Fibroblast of skin of right biceps (primary cell): ENCODE measurements at places on chromosomes 4 and X.
A peak's percentile ranks its signal among the peaks of the same experiment; 100 is the strongest.

DNA sequence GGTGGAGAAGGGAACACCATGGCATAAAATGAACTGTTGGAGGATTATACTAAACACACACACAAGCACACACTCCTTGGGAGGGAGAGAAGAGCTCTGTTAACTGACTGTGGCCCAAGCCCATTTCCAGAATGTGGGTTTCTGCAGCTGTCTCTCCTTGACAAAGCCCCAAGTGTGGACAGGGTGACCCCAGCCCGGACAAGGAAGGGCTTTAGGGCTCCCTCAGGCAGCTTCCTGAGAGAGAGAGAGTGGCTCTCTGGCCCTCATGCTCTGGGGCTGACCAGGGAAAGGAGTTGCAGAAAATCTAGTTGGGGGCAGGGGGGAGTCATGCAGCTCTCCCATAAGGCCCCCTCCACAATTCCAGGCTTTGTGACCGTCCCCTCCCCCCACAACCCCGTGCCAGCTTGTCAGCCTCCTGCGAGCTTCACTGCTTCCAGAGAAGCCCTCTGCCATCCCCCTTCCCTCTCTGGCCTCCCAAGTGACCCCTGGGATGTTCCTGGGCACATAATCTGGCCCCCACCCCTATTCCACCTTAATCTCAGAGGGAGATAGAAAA is 590 bp downstream of the ARHGEF9 start:
- DNase-seq, result no peak

GRCh38 chr4:184359888-184360287 is 114.5 kb downstream of the IRF2 start:
- DNase-seq, result peak; percentile 31

DNA sequence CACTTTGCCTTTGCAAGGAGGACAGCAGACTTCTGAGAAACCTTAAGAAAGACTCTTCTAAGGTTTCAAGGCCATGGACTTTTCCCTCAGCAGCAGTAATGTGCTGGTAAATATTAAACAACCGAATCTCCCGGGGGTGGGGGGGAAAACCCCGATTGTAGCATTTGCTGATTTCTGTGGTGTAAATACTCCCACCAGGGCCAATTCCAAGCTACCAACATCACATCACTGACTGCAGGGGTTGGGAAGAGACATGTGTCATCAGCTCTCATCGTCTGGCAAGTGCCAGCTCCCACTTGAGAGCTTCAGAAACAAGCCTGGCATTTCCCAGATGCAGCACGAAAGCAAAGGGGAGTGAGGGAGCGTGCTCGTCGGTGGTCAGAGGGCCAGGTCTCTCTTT is 101.2 kb downstream of the BCOR start:
- no peak for DNase-seq

DNA sequence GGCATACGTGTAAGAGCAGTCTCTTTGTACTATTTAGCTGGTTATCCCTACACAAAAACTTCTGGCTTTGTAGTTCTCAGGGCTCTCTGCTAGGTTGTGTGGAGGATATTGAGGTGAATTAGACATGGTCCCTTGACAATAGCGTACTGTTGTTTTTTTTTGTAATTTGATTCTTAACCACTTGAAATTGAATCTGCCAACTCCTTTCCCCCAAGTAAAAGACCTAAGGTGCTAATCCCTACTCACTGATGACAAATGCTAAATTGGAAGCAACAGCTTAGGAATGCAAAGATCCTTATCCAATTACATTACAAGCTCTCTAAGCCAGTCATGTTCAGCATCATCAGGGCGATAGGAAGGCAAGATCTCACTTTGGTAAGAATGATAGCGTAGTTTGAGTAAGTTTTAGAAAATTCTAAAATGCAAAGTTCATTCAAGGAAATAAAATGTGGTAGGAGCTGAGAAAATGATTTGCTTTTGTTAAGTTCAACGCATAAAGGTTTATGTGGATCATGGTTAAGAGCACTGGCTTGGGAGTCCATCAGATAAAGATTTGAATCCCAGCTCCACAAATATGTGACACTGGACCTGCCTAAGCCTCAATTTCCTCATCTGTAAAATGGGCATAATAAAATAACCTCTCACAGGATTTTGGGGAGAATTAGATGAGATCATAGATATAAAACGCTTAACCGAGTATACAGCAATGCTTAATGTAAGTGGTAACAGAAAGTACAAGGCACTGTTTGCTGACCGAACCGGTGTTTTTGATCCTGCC is 39.3 kb downstream of the DOCK11 start:
- DNase-seq, result peak; percentile 78

GRCh38 chr4:35539404-35540055 is 704.8 kb downstream of the ARAP2 start:
- no peak for DNase-seq

DNA sequence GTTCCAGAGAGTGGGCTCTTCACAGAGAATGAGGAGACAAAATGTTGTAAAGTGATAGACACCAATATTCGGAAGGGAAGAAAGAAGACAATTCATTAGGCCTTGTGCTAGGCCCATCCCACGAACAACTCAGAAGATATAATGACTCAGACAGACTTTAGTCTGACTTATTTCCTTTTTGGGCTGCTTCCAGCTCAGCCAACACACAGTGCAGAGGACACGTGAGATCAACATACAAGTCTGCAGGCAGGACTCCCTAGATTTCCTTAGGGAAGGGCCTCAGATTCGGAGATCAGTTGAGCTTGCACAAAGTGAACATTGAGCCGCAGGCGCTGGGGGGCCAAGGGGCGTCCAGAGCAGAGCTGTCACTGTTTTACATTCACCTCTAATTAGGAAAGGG is 290.7 kb upstream of the TENM3 start:
- peak; percentile 98 for DNase-seq

DNA sequence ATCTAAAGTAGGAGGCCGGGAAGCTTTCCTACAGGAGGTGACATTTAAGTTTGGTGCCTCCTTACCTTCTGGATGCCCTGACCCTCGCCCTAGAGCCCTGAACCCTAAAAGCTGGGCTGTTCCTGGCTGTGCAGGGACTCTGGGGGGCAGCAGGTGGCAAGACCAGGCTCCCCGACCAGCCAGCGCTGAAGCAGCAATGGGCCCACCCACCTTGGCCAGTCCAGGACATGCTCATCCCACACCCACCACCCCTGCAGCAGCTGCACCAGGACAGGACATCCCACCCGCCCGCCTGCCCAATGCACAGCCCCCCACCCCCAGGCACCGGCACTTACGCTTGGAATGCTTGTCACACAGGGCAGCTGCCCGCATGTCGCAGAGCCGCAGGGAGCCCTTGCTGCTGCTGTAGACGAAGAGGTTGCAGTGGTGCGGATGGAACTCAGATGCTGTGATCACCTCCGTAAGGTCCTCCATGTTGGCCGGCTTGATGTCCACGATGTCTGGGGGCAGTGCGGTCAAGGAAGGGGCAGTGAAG is 77.9 kb downstream of the WFS1 start:
- no peak for DNase-seq

DNA sequence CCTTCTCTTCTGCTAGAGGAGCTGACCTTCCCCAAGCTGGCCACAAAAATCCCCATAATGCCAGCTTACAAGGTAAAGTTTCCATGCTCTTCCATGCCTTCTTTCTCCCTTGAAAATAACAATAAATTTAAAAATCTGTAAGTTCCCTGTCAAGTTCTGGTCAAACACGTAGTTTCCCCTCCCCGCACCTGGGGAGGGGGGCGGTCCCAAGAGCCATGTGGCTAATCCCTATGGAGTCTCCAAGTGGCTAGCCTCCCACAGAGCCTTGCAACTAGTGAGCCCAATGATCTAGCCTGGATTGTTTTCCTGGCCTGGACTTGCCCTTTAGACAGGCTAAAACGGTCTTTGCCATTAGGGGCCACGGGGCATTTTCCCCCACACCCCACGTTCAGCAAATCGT is 2.1 kb upstream of the NRK start:
- no peak for DNase-seq

GRCh38 chr4:104743215-104743653 is 248.5 kb upstream of the CXXC4 start:
- no peak for DNase-seq

DNA sequence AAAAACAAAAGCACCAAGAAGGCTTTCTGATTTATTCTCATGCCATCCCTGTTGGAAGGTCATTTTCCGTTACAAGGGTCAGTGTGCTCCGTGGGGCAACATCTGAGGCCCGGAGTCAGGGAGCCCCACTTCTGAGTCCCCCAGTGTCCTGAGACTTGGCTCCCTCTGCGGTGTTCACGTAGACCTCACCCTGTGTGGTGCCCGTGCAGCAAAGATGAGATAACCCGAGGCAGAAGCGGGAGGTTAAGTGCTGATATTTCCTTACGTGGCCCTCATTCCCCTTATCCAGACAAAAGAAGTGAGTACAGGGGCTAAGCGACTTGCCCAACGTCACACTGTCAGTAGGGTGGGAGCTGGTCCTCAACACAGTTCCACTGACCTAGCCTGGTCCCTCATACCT is 3.5 kb downstream of the JAKMIP1 start:
- DNase-seq, result no peak

GRCh38 chr4:185810746-185811508 is 1.1 kb downstream of the SORBS2 start:
- DNase-seq, result no peak

GRCh38 chrX:150543230-150544155 is 24.9 kb upstream of the MTM1 start:
- no peak for DNase-seq

DNA sequence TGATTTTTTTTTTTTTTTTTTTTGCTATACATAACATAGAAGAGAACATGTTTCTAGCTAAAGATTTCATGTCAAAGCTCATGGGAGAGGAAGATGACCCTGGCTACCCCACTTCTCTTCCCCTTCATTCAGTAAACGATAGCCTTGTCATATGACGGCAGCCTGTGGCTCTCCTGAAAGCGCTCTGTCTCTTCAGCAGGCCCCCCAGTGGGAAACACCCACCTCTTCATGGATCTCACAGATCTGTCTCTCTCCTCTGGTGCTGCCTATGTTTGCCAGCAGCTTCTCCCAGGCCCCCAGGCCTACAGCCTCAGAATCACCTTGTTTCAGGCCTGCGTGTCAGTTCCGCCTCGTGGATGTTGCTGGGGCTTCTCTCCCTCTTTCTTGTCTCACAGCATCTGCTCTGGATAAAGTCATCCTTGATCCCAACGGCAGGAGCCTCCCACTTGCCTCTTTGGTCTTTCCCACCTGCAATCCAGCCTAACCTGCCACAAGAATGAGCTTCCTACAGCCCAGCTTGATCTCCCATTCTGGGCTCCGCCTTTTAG is 34.6 kb downstream of the RHOH start:
- DNase-seq, result no peak
